ENCODE measurements at places on chromosomes 2 and 18.

DNA sequence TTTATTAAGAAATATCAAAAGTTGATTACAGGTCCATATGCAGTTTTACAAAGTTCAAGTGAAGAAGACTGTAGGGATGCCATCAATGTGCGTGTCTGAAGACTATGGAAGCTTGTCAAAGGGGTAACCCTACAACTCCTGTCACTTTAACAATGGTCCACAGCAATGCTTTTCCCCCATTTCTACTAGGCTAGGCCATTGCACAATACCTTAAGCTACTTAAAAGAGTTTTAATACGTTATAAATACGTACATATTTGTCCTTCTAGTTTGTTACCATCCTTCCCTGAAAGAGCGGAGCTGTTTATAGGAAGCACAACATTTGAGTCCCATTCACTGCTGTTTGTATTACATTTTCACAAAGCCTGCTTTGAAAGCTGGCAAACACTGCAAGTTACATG is 26.7 kb downstream of the CNRIP1 start:
- ATAC-seq, result no peak

DNA sequence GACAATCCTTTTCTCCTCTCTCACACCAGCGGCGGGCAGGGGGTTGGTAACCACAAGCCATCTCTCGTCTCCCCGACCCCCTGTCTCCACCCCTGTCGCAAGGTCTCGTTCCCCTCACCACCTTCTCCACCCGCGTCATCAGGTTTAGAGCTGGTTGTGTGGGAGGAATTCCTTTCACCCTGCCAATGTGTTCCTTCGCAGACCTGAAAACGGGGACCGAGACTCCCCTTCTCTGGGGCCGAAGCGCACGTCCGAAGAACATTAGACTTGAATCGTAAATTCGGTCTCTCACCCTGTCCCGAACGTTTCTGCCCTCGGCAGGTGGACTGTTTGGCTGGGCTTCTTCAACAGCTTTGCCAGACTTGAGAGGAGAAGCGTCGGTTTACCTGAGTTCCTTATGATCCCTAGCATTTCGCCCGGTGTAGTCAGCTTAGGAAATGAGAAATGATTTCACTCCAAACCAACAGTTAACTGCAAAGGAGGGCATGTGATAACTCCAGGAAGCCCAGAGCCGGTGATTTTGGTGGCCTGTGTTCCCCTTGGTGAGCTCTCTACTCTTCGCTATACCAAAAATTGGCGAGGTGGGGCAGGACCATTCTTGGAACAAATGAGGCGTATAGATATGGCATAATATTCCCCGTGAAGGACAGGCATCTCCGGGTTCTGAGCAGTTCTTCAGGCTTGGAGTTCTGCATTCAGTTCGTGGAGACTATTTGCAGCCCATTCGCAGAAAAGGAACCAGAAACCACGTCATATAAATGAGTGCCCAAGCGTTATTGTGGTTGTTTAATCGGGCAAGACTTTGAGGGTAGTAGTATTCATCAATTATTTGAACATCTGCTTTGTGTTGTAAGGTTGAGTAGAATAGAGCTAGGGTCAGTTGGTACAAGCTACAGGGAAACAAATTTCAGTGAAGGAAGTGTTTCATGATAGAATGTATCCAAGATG is 694 bp downstream of the CFAP36 start:
- peak; percentile 14 for ATAC-seq

- no peak for ATAC-seq
Measured at GRCh38 chr2:97766567-97766966, 53.2 kb downstream of the ZAP70 start.

DNA sequence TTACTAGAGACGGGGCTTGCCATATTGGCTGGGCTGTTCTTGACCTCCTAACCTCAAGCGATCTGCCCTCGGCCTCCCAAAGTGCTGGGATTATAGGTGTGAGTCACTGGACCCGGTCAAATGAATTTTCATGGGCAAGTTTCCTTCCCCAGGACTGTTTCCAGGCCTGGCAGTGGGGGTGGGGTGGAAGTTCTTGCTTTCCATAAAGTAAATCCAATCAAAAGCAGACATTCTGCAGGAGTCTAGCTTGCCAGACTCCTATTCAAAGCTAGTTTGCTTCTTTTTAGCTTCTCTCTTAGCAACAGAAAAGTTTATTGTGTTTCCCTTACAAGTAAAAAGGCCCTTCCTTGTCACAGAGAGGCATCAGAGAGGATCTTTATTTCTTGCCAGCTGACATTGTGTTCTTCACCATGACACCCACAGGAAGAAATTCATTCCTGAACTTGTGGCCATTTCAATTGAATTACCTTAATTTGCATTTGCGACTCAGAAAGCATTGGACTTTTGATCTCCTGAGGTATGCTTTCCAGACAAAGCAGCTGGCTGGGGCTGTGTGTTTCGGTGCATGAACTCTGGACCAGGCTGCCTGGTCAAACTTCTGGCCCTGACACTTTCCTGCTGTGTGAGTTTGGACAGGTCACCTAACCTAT is 37.9 kb downstream of the LYPD1 start:
- no peak for ATAC-seq

- no peak for ATAC-seq
Measured at GRCh38 chr2:5507367-5507766, 184.8 kb upstream of the SOX11 start.

- ATAC-seq, result peak; percentile 82
Measured at GRCh38 chr2:157672129-157672528, 43.5 kb upstream of the ACVR1C start.
